Right ventricle myocardium superior (tissue), 1 donor: ENCODE measurements at places on chromosomes 5 and 9. TPM values are rescaled to one million over a fixed set of nuclear protein-coding genes. Genes with fewer than 3 reads are reported as not detected.

Gene IQGAP2
- 4.2 TPM for total RNA-seq

Gene CYLC2
- not detected for total RNA-seq

DNA sequence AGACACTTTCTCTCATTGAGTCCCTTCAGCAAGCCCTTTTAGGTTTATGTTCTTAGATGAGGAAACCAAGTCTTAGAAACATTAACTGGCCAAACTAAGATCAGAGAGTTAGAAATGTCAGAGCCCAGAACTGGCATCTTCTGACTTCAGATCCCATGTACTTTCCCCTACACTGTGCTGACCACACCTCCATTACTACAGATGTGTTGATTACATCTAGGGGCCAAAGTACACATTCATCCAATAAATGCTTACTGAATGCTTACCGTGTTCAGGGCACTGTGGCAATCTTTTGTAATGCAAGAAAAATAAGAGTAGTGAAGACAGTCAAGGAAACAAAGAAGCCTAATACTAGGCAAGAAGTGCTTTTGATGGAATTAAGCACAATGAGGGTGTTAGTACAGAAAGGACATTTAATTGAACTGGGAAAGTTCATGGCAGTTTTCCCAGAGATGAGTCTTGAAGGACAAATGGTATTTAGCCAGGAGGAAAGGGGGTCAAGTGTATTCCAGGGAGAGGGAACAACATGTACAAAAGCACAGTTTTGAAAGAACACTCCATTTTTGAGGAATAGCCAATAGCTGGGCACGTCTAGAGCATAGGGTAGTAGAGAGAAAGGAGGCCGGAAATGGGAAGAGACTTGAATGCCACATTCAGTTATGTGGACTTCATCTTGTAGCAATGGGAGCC lies 89.7 kb upstream of the CDKN2B start:
- DNase-seq: no peak

Gene ZDHHC11
- total RNA-seq: 55.6 TPM

DNA sequence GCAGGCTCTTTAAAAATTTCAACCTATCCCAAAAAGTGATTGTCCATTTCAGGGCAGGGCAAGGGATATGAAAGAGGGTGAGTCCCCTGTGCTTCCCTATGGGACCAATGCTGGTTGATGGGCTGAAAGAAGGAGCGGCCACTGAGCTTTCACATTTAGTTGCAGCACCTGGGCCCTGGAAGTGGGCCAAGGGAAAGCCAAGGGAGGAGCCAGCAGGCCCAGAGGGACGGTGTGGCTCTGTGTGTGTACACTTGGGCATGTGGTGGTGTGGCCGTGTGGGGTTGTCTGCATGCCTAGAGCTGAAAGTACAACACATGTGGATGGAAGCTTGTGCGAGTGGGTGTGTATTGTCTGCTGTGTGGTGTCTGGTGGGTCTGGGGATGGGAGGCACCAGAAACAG lies 14.0 kb upstream of the PSMD5 start:
- no peak for DNase-seq

DNA sequence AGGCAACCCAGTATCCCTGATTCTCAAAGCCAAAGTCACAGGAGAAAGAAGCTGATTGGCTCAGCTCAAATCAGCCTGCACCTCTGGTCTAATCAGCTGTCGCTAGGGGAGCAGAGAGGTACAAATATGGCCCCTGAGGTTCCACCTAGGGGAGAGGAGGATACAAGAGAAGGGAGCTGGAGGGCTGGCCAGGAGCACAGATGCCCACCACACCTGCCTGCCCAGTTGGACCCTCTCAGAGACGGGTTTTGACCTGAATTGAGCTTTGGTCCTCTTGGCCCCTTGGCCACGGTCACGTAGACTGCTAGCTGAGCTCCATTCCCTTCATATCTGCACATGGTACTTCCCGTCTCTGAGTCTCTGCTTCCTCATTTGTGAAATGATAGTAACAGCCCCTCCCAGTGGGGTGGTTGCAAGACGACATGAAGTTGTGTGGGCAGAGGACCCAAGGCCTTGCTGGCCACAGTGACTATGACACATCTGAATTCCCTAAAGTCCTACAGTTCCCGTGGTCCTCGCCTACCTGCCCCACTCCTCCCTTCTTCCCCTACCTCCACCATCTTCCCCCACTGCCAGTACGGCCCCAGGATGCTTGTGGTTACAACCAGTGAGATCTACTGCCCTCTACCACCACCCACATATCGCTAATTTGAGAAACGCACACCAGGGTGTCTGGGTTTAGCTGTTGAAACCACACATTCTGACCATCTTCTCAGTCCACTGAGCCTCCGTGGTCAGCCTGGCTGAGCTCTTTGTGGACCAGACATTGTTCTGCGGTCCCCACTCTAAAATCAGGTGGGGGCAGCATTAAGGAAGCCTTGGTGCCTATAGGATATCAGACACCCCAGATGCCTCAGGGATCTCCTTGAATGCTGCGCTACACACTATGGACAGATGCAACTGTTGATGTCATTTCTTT lies 60.3 kb upstream of the NEK6 start:
- DNase-seq: peak; percentile 60

Gene DYNC2I2
- 40.0 TPM for total RNA-seq

GRCh38 chr5:131171276-131171810 lies 599 bp downstream of the LYRM7 start:
- no peak for DNase-seq

GRCh38 chr5:5980538-5980895 lies 397.8 kb downstream of the MED10 start:
- no peak for DNase-seq

GRCh38 chr5:171426266-171426665 lies 6.8 kb downstream of the FGF18 start:
- peak; percentile 29 for DNase-seq

- DNase-seq: no peak
Measured at GRCh38 chr5:6875376-6875775, 162.1 kb downstream of the TENT4A start.

Gene CCDC192
- not detected for total RNA-seq

- no peak for DNase-seq
Measured at GRCh38 chr5:133364936-133365707, 247.2 kb downstream of the FSTL4 start.

GRCh38 chr5:64147849-64148441 lies 17.7 kb upstream of the RNF180 start:
- DNase-seq: peak; percentile 71

- peak; percentile 33 for DNase-seq
Measured at GRCh38 chr5:447501-447900, 4.5 kb downstream of the EXOC3 start.

DNA sequence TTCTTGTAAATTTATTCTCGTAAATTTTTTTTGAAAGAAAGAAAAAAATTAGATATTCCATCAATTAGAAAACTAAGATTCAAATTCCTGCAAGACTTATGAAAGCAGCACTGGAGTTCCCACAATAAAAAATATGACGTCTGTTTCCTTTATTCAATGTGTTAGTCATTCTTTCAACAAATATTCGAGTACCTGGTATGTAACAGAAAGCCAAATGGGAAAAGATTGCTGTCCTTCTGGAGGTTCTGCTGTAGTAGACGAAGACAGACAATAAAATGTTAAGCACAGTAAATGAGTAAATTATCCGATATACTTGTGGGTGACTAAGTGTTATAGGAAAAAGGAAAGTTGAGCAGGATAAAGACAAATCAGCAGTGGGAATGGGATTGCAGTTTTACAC lies 92.2 kb downstream of the ADAMTSL1 start:
- DNase-seq: no peak

- DNase-seq: no peak
Measured at GRCh38 chr5:172585114-172585513, 55.9 kb upstream of the NEURL1B start.

DNA sequence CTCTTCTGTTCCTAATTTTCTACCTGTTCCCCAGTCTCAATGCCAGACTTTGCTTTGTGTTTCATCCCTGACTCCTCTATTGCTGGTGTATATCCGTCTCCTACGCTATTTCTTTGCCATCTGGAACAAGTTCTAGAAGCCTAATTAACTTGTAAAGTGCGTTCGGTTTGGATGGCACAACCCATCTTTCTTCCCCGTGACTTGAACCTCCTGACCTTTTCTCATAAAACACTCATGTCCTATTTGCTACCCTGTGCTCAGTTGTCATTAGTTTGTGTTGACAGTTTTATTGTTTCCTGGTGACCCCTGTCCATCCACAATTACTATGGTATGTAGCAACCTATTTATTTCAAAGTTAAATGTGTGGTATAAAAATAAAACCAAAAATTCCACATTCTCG lies 323.5 kb downstream of the TLE4 start:
- DNase-seq: no peak

- no peak for DNase-seq
Measured at GRCh38 chr5:58273711-58274110, 186.2 kb downstream of the PLK2 start.

Gene HRH2
- 41.2 TPM for total RNA-seq

Gene ARL10
- 5.5 TPM for total RNA-seq

Gene PCDHB9
- 0.81 TPM for total RNA-seq

DNA sequence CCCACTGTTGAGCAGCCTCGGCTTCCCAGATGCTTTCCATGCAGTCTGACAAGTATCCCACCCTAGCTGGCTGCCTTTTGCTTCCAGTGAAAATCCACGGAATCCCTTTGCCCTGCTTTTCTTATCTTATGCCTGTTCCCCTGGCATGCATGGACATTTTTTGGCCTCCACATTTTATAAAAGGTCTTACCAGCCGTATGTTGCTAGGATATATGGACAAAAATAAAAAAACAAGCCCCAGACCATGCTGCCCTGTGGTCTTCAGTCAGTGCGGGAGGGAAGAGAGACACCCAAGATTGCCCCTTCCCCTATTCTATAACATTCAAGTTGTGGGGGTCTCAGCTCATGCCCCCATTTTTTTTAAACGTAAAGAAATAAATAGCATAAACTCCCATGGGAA lies 129.6 kb downstream of the COL23A1 start:
- DNase-seq: no peak

DNA sequence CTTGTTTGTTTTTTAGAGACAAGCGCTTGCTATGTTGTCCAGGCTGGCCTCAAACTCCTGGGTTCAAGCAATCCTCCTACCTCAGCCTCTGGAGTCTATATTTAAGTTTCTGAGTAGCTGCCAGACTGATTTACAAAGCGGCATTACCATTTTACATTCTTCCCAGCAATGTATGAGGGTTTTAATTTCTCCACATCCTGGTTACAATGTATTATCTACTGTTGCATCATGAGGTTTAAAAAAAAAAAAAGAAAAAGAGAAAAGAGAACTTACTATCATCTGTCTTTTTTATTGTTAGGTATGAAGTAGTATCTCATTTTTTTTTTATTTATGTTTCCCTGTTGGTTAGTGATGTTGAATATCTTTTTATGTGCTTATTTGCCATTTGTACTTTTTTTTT lies 18.9 kb upstream of the CLINT1 start:
- DNase-seq: no peak

DNA sequence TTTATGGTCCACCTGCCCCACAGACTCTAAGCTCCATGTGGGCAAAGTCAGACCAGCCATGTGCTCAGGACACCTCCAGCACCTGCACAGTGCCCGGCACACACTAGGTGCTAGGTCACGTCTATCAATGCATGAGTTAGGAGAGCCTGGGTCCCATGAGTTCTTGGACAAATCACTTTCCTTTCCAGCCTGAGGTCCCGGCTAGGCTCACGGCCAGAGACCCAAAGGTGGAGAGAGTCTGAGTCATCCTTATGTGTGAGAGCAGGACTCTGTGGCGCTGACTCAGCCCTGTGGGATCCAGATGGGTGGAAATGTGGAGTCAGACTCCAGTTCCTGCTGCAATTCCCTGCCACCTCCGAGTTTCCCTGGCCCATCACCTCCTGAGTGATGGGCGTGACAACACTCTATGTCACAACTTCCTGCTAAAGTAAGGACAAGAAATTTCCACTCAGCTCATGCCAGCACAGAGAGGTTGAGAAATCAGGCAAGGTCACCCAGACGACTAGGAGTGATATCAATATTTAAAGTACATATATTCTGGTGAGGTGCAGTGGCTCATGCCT lies 2.5 kb upstream of the ST6GALNAC4 start:
- DNase-seq: peak; percentile 89

DNA sequence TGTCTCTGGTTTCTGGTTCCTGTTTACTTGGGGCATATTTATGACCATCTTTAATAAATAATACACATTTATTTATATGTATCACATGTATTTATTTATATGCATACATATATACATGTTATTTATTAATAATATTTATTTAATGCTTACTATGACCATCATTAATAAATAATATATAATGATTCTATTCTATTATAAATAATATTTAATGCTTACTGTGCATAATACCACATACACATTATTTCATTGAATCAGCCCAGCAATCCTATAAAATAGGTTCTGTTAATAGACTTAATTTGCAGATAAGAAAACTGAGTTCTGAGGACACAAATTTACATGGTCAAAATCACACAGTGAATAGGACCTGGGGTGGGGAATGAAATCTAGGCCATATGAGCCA lies 24.2 kb downstream of the ACTBL2 start:
- DNase-seq: no peak

DNA sequence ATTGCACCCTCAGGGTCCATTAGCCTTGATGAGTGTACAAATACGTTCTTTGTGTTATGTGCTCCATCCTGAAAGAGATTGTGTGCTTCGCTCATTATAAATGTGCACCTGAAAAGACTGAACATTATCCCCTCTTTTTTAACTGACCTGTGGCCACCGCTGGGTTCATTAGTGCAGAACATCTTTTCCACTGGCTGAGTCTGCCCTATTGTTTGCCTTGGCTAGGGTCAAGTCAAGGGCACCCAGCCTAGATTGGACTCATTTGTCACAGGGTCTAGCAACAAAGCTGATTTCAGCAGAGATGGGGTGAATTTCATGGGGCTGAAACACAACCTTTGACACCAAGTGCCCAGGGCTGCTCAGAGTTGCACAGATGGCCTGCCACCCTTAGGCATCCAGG lies 764.1 kb upstream of the ARRDC3 start:
- no peak for DNase-seq

DNA sequence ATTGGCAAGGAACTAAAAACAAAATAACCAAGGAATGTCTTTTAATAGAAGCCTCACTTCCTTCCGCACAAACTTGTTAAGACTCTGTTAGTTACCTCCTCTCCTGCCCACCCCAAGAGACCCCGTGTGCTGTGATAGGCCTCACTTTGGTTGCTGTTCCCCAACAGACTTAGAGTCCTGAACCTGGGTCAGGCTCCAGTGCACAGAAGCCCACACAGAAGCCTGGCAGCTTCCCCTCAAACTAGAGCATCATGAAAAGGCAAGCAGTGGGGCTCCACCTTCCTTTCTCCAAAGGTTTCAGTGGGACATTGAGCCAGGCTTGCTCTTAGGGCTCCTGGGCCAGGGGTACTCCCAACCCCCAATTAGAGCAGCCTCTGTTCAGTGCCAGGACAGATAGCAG lies 230.5 kb downstream of the ESM1 start:
- DNase-seq: no peak

Gene BHMT2
- total RNA-seq: 10.0 TPM

- DNase-seq: no peak
Measured at GRCh38 chr9:134185536-134186011, 21.2 kb upstream of the RNU6ATAC start.
